ENCODE measurements at places on chromosomes 11 and 22. TPM values are rescaled to one million over a fixed set of nuclear protein-coding genes. Genes with fewer than 3 reads are reported as not detected.

Gene SSH3
- 59.0 TPM for total RNA-seq

Gene CD44
- total RNA-seq: 613 TPM

Gene JHY
- total RNA-seq: 4.9 TPM

Gene FZD4
- total RNA-seq: 104 TPM

Gene HORMAD2
- not detected for total RNA-seq

Gene AIFM3
- 5.8 TPM for total RNA-seq

Gene LRRC74B
- total RNA-seq: not detected

Gene SHISA8
- not detected for total RNA-seq

Gene DTX4
- 8.8 TPM for total RNA-seq

DNA sequence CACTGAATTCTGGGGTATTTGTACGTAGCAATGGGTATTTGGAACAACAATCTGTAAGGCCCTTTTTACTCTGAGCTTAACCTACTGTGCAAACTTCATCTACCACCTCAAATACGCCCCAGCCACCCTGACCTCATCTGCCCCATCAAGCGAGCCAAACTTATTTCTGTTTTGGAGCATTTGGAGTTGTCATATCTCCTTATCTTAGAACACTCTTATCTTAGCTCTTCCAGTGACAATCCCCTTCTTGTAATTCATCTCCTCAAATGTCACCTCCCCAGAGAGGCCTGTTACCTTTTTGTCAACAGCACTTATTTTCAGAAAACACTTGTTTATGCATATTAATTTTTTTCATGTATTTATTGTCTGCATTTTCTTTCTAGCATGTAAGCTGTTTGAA lies 4.7 kb upstream of the MSANTD2 start:
- H3K4me1 ChIP-seq: peaks cover 8% of the 10 kb centered on the region
- no peaks in the 10 kb centered on the region for H3K27me3 ChIP-seq
- H3K4me3 ChIP-seq: no peak overlapping the region
- no peak overlapping the region for H3K27ac ChIP-seq
- H3K36me3 ChIP-seq: peaks cover 4% of the 10 kb centered on the region

DNA sequence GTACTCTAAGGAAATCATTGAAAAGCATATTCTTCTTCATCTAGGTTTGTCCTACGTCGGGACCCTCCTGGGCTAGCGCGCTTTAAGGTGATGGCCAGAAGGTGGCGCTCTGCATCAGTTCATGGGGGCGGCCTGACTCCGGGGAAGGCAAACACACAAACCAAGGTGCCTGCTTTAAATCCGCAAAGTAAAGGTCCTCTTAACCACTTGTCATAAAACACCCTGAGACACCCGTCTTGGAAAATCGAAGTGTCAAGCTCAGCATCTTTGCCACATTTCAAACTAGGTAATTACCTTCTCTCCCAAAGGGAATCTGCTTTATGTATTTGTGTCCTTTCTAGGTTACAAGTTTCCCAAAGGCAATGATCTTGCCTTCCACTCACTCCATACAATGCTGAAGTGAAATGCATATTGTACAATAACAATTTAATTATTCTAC lies 33.9 kb downstream of the LMO2 start:
- H3K27ac ChIP-seq: no peak overlapping the region
- H3K36me3 ChIP-seq: no peaks in the 10 kb centered on the region
- peak; percentile 24 for DNase-seq
- no peaks in the 10 kb centered on the region for H3K27me3 ChIP-seq
- no peaks in the 10 kb centered on the region for H3K4me1 ChIP-seq

DNA sequence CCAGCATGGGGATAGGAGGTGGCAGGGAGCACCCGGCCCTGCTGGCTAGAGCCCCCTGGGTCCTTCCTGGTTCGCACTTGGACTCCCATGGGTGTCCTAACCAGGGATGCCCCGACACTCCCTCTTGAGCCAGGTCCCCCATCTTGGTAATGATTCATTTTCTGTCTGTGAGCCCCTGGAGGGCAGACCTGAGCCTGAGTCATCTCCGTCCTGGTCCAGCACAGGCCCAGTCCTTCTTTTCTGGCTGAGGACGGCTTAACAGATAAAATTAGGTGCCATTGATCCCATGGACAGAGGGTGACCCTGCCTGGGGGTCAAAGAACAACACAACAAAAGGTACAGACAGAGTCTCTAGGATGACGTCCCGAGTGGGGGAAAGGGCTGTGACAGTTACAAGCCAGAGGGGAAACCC lies 3.5 kb downstream of the RHOD start:
- no peak overlapping the region for H3K27ac ChIP-seq
- no peak overlapping the region for H3K4me3 ChIP-seq
- H3K4me1 ChIP-seq: peaks cover 21% of the 10 kb centered on the region
- H3K36me3 ChIP-seq: no peaks in the 10 kb centered on the region
- no peaks in the 10 kb centered on the region for H3K27me3 ChIP-seq

GRCh38 chr11:114942207-114942606 lies 263.9 kb downstream of the NXPE2 start:
- H3K4me3 ChIP-seq: no peak overlapping the region
- DNase-seq: no peak
- H3K27me3 ChIP-seq: no peaks in the 10 kb centered on the region
- no peaks in the 10 kb centered on the region for H3K4me1 ChIP-seq
- H3K36me3 ChIP-seq: no peaks in the 10 kb centered on the region

- no peak for DNase-seq
- H3K27me3 ChIP-seq: no peaks in the 10 kb centered on the region
- peaks cover 62% of the 10 kb centered on the region for H3K4me1 ChIP-seq
- no peak overlapping the region for H3K4me3 ChIP-seq
- H3K36me3 ChIP-seq: peaks cover 25% of the 10 kb centered on the region
- H3K27ac ChIP-seq: no peak overlapping the region
Observed at GRCh38 chr11:35178067-35178805, 39.3 kb downstream of the CD44 start.

- peaks cover 12% of the 10 kb centered on the region for H3K4me1 ChIP-seq
- H3K27me3 ChIP-seq: no peaks in the 10 kb centered on the region
- peaks cover 25% of the 10 kb centered on the region for H3K36me3 ChIP-seq
- peak overlapping the region; percentile 37 for H3K4me3 ChIP-seq
Observed at GRCh38 chr11:118612378-118612777, 5.0 kb downstream of the PHLDB1 start.

DNA sequence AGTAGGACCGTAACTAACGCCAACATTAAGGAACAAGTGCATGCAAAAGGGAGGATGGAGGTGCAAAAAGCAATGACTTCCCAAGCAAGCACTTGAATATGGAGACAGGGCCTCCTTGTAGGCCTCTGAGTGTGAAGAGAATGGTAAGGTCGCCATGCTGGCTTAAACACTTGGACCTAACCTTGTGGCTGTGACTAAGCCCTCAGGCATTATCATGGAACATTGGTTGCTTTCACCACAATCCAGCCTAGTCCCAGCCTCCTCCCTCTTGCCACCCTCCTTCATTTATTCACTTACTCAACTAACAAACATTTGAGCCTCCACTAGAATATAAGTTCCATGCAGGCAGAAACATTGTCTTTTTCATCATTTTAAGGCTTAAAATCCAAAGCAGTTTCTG lies 11.9 kb upstream of the SYTL2 start:
- no peak overlapping the region for H3K4me3 ChIP-seq
- no peaks in the 10 kb centered on the region for H3K27me3 ChIP-seq
- no peak for DNase-seq
- no peak overlapping the region for H3K27ac ChIP-seq
- H3K36me3 ChIP-seq: no peaks in the 10 kb centered on the region

GRCh38 chr11:122229481-122230384 lies 113.7 kb upstream of the BLID start:
- H3K4me3 ChIP-seq: no peak overlapping the region
- no peaks in the 10 kb centered on the region for H3K36me3 ChIP-seq
- H3K27me3 ChIP-seq: no peaks in the 10 kb centered on the region
- DNase-seq: no peak

DNA sequence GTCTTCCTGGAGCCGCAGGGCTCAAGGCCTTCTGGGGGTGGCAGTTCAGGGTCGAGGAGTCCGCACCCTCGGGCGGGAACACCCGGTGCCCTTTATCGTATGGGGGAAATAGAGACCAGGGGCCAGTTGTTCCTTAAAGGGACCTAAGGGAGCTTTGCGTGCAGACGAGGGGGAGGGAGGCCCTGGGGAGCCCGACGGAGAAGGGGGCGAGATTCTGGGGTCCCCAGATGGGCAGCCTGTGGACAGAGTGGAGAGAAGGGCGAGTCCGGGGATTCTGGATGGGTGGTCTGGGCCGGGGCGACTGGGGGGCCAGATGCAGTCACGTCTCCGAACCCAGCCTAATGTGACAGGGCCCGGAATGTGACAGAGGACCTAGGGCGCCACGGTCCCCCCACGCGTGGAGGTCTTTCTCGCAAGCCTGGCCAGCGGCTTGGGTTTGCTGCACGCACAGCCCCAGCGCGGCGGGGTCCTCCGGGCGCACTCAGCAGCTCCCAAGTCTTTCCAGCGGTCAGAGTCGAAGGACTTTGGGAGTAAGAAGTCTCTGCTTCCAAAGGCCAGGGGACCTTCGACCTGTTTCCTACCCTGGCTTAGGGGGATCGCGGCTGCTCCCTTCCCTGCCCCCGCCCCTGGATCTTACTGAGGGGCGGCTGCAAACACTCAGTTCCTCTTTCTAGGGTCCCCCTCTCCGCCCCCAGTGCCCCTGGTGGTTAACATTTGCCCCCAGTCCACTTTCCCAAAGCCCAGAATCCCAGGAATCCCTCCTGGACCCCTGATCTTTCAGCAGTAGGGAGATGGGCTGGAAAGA lies 547 bp downstream of the TUBA8 start:
- H3K36me3 ChIP-seq: no peaks in the 10 kb centered on the region
- H3K4me1 ChIP-seq: peaks cover 15% of the 10 kb centered on the region
- no peak overlapping the region for H3K27ac ChIP-seq
- H3K27me3 ChIP-seq: no peaks in the 10 kb centered on the region

DNA sequence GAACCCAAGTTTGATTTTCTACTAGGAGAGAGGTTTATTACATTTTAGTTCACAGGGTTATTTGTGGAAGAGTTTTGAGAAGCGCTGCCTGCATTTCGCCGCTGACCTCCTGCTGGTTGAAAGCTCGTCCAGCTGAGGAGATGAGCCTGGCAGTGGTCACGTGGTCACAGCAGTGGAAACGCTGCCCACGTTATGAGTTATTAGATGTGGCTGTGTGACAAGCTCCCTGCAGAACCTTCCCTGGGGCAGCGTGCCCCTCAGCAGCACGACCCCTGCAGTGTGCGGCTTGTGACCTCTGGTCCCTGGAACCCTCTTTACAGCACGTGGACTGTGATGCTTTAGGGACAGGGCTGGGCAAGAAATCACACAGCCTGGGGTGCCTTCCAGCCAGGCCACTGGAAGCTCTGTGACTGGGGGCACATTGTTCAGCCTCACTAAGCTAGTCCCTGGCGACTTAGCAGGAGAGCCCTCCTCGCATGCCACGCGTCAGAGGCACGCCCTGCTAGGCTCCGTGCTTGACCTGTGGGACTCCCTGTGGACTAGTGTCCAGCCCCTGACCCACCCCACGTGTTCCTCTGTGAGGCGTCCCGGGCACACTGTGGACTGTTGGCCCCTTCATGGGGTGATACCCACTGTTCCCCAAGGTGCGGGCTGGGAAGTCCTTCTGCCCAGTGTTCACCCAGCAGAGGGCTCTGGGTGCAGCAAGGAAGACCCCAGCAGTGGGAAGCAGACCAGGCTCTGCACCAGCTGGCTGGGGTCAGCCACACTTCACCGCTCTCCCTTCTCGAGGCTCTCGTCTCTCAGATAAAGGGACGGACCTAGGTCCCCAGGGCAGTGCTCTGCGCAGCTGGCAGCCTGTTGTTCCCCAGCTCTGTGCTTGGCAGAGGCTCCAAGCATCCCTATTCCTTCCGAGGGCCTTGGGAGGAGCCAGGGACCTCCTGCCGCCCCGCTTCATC lies 349.5 kb downstream of the TBC1D22A start:
- H3K36me3 ChIP-seq: no peaks in the 10 kb centered on the region
- H3K27me3 ChIP-seq: no peaks in the 10 kb centered on the region
- H3K27ac ChIP-seq: no peak overlapping the region
- no peak overlapping the region for H3K4me3 ChIP-seq

DNA sequence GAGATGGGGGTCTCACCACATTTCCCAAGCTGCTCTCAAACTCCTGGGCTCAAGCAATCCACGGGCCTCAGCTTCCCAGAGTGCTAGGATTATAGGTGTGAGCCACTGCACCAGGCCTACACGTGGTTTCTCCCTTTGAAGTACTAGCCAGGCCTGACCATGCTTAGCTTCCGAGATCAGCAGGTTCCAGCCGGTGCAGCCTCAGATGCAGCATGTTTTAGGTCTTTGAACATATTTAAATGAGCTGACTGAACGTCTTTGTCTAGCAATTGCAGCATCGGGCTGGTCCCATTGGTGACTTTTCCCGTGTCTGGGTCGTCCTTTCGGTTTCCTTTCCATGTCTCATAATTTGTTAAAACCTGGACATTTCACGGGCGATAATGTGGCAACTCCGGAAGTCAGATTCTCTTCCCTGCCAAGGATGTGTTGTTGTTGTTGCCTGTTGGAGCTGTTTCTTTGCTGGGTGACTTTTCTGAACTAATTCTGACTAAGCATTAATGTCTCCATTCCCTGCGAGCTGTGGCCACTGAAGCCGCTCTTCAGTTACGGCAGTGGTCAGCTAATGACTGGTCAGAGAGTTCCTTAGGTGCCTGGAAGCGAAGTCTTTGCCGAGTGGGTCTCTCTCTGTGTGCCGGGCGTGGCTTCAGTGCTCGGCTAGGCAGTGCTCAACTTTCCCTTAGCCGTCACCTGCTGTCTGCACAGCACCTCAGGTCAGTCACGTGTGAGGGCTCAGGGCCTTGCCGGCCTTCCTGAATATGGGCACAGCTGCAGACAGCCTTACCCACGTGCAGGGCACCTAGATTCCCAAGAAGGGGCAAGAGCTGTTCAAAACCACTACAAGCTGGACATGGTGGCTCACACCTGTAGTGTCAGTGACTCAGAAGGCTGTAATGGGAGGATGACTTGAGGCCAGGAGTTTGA lies 3.8 kb upstream of the CYP2D6 start:
- no peak overlapping the region for H3K27ac ChIP-seq
- no peaks in the 10 kb centered on the region for H3K27me3 ChIP-seq
- H3K4me3 ChIP-seq: no peak overlapping the region
- DNase-seq: no peak
- no peaks in the 10 kb centered on the region for H3K4me1 ChIP-seq

DNA sequence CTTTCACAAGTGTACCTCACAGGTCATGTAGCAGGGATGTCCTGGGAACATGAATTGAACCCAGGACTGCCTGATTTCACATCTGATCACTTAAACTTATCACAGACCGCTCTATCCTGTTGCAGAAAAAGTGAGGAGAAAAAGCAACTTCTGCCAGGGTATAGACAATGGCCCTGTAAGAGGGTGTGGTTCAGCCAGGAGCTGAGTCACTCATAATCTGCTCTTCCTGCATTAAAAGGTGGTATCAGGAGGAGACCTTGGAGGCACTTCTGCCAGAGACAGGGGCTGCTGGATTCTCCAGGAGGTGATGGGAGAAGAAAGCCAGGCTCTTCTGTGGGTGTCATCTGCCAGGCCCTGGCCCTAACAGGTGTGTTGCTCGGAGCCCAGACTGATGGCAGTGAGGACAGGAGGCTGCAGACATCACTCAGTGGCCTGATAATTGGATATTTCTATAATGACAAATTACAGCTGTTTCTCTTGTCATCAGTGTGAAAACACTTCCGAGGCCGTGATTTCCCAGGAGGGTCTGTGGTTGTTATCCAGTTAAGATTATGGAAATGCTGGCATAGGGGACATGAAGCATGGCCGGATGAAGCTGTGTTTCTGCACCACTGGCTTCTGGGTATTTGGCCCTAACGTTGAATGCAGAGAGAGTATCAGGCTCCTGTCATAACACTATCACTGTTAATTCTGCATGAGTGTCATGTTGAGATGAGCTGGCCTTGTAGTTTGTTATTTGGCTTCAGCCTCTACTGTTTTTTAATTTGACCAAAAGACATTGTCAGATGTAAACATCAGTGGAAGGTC lies 125.1 kb upstream of the ZBED5 start:
- no peak overlapping the region for H3K27ac ChIP-seq
- H3K4me1 ChIP-seq: no peaks in the 10 kb centered on the region
- H3K27me3 ChIP-seq: no peaks in the 10 kb centered on the region
- no peak overlapping the region for H3K4me3 ChIP-seq
- no peaks in the 10 kb centered on the region for H3K36me3 ChIP-seq
- no peak for DNase-seq

All from thoracic aorta (tissue), 2 donors.